Progenitor cell of endocrine pancreas (in vitro differentiated cells): ENCODE measurements at places on chromosomes 3 and 15. TPM values are rescaled to one million over a fixed set of nuclear protein-coding genes. Genes with fewer than 3 reads are reported as not detected.

- peak; percentile 47 for DNase-seq
Observed at GRCh38 chr3:49017971-49018706, at the start of gene DALRD3. TSS of gene DALRD3 (minus strand) at chr3:49018580. CDS start at chr3:49018564, 16 bp downstream.

- DNase-seq: no peak
Observed at GRCh38 chr3:73955494-73956070, 330.8 kb upstream of the PDZRN3 start.

NEDD4 gene
- total RNA-seq: 12.3 and 14.2 TPM in 2 replicates

DNA sequence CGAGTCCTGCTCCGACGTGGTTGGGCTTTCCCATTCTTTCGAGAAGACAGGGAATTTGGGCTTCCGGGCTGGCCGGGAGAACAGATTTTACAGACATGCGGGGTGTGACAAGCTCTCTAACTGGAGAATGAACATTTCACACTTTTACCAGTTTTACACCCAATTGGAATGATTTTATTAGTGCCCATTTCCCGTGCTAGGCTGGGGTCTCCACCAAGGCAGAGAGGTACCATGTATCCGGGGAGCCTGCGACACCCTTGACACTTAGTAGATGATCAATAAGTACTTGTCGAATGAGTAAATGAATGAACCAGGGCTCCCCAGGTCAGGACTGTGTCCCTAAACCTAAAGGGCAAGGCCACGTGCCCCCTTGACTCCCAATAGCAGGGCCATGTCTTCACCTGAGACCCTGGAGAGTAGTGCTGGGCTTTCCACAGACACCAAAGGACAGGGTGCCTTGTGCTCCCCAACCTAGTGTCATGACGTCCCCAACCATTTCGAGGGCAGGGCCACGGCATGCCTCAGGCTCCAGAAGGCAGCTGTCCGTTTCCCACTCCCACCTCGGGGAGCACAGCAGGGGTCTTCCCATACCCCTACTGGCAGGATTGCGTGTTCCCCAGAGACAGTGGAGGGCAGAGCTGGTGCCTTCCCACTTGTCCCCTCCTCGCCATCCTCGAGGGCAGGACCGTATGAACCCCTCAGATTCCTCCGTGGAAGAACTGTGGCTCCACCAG, 679 bp upstream of the MYD88 start:
- no peak for DNase-seq

- DNase-seq: no peak
Observed at GRCh38 chr15:67918205-67918861, 78.5 kb upstream of the RNU6-1 start.

- no peak for DNase-seq
Observed at GRCh38 chr3:31086698-31087097, 192.2 kb upstream of the GADL1 start.

GRCh38 chr3:11698326-11699082, 54.8 kb upstream of the VGLL4 start:
- DNase-seq: no peak
